ENCODE measurements at places on chromosomes 12 and 14. TPM values are rescaled to one million over a fixed set of nuclear protein-coding genes. Genes with fewer than 3 reads are reported as not detected.

Gene EXD2
- 13.5 TPM for total RNA-seq

Gene GARIN6
- not detected for total RNA-seq

Gene HOXC5
- total RNA-seq, result not detected

Gene PZP
- not detected for total RNA-seq

Gene MFAP5
- total RNA-seq, result not detected

Gene MYL2
- not detected for total RNA-seq

Gene CYP27B1
- total RNA-seq, result 3.2 TPM

Gene GPR162
- total RNA-seq, result 29.6 TPM

Gene LRRC10
- not detected for total RNA-seq

Gene OR4E2
- under 0.01 TPM for total RNA-seq

Gene MRPL42
- 15.3 TPM for total RNA-seq

Gene SOAT2
- total RNA-seq, result under 0.01 TPM

- DNase-seq, result no peak
Measured at GRCh38 chr12:48118284-48118871, 786 bp upstream of the PFKM start.

GRCh38 chr14:100066962-100067361 lies 1.7 kb downstream of the EVL start:
- no peak for DNase-seq

DNA sequence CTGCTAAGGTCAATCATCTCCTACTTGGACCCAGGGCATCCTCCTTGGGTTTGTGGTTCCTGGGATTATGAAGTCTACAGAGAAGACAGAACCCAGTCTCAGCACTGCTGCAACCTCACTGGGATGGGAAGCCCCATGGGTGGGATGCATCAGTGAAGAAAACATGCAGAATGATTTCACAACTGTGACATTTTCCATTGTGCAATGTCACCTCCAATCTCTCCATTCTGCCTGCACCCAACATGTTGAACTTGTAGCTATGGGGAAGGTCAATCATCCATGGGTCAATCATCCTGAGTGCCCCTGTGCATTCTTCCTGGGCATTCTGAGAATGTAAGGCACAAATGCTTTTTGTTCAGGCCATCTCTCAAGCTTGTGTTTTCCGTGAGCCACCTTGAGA lies 1004.4 kb upstream of the TMEM132C start:
- DNase-seq, result no peak

DNA sequence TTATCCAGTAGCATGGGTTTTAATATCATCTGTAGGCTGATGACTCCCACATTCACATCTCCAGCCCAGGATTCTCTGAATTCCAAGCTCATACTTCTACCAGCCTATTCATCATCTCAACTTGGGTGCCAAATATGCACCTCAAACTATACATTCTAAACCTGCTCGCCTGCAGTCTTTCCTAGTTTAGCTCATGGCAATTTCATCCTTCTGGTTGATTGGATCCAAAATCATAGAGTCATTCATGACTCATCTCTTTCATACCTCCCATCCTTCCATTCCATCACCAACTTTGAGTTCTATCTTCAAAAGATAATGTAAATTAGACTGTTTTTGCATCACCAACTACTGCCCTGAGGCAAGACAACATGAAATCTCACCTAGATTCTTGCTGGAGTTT lies 99.7 kb upstream of the EGLN3 start:
- DNase-seq, result no peak

DNA sequence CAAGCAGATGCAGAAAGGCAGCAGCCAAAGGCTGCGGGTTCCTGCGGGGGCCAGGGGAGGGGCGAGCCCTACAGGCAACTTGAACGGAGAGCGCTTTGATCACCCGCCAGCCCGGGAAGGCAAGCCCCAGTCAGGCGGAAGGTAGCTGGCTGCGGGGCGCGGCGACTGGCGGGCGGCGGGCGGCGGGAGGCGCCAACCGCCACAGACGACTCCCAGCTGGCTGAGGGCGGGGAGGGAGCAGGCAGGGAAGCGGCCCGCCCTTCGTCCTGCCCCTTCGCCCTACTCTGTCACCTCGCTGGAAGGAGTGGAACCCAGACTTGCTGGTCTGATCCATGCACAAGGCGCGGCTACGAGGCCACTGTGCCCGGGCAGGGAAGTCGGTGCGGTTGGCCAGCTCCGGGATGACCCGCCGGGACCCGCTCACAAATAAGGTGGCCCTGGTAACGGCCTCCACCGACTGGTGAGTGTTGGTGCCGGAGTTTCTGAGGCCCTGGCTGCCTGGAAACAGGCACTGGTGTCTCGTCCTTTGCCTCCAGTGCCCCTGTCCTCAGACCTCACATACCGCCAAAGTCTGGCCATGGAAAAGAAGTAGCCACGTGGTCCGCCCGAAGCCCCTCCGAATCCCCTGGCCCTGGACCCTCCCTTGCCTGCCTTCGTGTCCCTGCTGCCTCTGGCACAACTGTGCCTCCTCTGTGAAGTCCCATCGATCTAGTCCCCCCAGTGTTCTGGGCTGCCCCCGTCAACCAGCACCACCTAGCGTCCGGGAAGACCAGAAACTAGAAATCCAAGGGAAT lies 15.4 kb upstream of the CARMIL3 start:
- no peak for DNase-seq

DNA sequence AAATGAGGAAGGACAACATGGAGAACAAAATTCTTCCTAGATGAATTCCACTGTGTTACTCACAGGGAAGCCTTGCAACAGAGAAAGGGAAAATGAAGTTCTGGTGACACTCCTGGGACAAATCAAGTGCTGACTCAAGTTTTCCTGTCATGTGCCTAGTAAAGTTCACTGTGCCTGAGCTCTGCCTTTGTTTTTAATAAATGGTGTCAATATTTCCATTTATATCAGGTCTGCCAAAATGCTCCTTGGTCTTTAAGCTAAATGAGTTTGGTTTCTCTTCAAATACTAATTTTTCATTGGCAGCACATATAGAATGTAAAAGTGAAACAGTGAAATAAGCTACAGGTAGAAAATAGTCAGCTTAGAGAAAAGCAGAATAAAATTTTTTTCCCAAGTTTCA lies 33.0 kb downstream of the HIGD1C start:
- DNase-seq, result no peak

DNA sequence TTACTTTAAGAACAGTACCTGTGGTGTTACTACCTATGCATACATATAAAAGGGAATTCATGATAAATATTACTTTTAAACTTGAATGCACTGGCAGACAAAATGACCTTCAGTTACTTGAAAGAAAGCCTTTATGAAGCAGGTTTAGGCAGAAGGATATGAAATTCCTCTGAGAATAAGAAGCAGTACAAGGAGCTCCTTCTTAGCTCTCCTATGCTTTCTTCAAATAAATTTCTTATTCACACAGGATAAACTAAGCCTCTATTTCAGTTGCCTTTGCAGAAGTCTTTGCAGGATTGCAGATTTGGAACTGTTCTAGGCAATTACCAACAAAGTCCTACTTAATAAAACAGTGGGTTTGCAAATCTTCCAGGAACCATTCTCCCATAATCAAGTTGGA lies 1.0 kb downstream of the EPYC start:
- DNase-seq, result no peak

DNA sequence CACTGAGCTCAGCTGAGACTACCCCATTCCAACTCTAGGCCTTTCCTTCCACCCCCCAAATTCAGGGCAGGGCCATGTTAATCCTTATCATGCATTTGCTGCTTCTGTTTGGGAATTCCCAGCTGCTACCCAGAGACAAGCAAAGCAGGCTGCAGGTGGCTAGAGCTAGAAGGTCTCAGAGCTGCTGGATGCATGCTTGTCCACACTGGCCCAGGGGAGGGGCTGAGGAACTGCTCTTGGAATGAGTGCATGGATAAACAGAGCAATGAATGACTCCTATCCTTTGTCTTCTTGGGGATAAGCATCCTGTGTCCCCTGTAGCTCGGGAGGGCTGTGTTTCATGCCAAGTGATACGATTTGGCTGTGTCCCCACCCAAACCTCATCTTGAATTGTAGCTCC lies 136.8 kb upstream of the NOS1 start:
- DNase-seq, result no peak

DNA sequence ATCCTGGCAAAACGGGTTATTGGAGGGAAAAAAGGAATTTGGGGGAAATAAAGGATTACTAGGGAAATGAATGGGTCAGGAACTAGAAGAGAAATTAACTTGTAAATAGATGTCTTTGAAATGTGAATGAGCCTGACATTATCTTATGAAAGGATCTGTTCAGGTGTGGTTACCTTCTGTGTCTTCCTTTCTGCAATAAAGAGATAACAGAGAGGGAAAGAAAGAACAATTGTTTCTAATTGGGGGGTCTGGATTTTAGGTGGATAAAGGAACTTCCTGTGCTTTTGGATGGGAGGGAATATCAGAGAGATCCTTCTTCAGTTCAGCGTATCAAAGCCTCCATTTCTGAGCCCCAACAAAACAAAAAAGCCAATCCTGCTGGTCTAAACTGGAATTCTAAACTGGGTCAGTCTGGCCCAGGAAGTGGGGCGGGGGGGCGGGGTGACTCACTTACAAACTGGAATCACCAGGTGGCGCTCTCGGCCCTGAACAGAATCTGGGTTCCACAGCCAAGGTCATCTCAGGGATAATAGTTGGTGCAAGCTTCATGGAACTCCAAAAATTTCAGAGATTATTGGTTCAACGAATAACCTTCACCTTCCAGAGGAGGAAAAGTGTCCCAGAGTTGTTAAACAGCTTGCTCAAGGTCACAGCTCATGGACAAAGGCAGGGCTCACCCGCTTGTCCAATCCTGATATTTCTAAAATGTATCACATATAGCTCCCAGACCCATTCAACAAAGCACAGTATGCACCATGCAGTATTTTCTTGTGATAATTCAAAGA lies 15.2 kb upstream of the PEBP1 start:
- peak; percentile 40 for DNase-seq

DNA sequence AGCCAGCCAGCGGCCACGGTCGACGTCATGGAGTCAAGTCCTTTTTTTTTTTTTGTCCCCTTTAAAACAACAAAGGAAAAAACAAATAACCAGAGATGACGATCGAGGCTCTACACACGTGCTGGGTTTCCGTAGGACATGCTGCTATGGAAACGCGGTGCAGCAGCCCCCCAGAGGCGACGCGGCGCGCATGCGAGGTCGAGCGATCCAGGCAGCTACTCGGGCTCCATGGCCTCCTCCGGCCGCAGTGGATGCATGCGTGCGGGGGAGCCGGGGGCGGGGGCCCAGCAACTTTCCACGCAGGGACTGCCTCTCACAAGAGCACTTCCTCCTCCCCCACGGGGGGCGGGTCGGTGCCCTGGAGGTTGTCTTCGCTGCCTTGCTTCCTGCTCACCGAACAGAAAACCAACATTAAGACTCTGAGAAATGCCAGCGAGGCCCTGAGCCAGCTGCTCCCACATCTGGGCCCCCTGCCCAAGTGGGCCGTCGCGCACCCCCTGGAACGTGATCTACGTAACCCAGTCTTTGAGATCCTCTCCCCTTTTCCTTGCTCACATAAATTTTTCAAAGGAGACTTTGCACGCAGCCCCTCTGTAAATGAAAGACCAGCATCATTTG lies 30.7 kb downstream of the P2RX4 start:
- peak; percentile 83 for DNase-seq

- no peak for DNase-seq
Measured at GRCh38 chr14:36174767-36175424, 1.6 kb downstream of the PTCSC3 start.

- no peak for DNase-seq
Measured at GRCh38 chr12:54364413-54364812, at the start of gene GPR84. Gene GPR84 (minus strand): TSS chr12:54364486. CDS start chr12:54363851, 635 bp downstream.

DNA sequence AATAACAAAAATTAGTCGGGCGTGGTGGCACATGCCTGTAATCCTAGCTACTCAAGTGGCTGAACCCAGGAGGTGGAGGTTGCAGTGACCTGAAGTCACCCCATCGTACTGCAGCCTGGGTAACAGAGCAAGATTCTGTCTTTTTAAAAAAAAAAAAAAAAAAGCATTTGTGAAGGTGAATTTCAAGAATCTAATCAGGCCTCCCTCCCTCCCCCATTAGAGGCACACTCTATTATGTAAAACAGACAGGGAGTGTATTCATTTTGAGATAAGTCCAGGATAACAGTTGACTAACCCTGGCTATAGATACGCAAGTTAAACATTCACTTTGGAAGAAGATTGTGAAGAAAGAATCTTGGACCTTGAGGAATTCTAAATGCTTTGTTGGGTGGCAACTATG lies 2.9 kb downstream of the RESF1 start:
- DNase-seq, result no peak

DNA sequence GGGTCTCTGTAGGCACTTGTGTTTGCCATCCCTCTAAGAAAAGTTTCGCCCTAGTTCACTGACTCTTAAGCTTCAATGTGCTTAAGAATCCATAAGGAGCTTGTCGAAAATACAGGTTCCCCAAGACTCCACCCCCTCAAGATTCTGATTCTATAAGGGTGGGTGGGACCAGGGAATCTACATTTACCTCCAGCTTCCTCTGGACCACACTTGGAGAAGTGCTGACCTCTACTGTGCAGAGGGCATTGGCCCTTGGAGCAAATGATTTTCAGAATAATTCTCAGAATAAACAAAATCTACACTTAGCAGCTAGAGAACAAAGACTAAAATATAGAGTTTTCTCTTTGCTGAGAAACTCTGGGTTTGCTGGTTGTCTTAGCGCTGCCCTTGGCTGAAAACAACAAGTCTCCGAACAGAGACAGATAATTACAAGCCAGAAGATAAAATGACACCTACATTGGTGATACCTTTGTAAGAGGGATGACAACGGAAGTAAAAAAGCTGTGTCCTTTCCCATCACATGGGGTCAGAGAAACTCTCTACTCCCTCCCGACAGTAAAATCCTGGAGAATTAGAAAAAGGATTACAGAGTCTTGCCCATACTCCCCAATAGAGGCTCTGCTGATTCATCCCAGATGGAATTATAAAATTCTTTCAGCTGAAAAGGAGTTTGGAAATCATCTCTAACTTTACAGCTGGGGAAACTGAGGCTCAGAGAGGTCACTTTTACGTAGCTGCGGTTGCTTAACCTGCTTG lies 4.8 kb downstream of the TGFB3 start:
- no peak for DNase-seq

DNA sequence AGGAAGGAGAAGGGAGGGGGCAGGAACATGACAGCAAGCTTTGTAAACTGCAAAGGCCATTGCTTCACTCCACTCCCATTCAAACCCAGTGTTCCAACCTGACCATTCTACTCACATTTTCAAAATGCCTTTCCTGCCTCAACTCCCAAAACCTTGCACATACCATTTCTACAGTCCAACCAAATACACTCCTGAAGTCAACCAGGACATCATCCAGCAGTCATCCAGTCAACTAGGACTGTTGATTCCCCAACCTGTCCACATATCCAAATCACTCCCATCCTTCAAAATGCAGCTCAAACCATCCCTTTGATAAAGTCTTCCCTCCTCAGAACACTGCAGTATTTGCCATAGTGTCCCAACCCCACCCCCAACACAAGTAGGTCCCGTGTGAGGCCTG lies 2.9 kb downstream of the SMUG1 start:
- no peak for DNase-seq

- peak; percentile 2 for DNase-seq
Measured at GRCh38 chr12:129049917-129050316, 196.6 kb downstream of the GLT1D1 start.

- DNase-seq, result peak; percentile 89
Measured at GRCh38 chr14:35814371-35815005, 5.4 kb upstream of the RALGAPA1 start.

- peak; percentile 32 for DNase-seq
Measured at GRCh38 chr14:64281805-64282204, 12.4 kb downstream of the ESR2 start.

GRCh38 chr12:120761519-120761934 lies 35.9 kb downstream of the ACADS start:
- DNase-seq, result no peak

GRCh38 chr12:6921539-6921938 lies 6.2 kb upstream of the ATN1 start:
- no peak for DNase-seq
